DMS79 treated with DMSO at 0.1 percent for 48 hours (cell line): ENCODE measurements at places on chromosomes 5 and 9.

DNA sequence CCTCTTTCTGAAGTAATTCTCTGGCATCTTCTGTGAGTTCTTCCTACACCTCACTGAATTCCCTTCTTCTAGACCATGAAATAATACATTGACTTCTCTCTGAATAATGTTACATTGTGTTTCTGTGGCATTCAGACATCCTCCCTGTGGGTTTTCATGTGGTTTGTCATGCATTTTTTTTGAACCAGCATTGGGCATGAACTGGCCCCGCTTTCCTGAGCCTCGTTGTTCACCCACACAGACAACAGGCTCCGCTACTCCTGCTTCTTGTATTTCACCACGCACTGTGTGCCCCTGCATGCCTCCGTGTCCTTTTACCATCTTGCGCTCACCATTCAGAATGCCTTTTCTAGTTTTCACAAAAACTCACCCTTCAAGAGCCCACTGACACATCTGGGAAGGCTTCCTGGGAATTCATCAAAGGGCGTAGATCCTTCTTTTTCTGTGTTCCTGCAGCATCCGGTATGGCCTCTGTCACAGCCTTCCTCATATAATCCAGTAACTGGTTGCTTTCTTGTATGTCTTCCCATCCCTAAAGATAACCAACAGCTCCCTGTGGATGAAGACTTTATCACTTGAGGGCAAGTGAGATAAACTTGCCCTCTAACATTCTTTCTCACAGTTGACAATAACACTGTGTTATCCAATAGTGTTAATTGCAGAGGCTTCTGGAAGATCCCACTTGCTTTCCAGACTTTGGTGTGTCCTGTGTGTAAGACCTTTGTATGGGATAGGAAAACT lies 51.5 kb upstream of the ADAMTSL1 start:
- no peak for DNase-seq

GRCh38 chr9:133958756-133959155 lies 33.4 kb downstream of the VAV2 start:
- DNase-seq, result no peak

- no peak for DNase-seq
Observed at GRCh38 chr5:168407211-168407610, 79.1 kb upstream of the RARS1 start.

GRCh38 chr5:55143624-55144023 lies 16.3 kb upstream of the GPX8 start:
- no peak for DNase-seq

DNA sequence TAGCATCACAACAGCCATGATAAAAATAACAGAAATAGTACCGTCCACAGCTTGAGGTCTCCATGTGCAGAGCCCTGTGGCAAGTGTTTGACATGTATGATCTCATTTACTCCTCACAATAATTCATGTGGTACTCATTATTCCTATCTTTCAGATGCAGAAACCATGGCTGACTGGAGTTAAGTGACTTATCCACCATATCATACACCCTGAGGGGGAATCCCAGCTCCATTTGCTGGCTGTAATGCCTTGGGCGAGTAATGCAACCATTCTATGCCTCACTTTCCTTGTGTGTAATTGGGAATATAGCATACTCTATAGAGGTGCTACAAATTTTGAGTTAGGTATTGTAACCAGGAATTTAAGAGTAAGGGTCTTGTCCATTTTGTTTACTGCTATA lies 347.0 kb upstream of the CLINT1 start:
- DNase-seq, result no peak

DNA sequence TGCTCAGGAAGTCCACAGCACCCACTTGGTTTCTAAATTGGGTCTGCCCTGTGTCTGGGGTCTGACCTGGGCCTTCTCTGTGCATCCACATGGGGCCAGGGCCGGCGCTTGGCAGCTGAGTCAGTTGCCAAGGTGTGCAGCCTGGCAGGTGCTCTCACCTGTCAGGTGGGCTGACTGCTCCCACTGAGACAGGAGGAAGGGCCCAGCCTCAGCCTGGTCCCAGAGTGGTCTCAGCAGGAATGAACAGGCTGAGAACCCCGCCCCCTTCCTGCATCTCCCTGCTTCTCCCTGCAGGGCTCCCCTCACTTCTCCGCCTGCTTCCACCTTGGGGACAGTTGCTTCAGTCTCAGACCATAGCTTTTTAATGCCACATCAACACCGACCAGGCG lies 60.5 kb downstream of the BARX1 start:
- no peak for DNase-seq

DNA sequence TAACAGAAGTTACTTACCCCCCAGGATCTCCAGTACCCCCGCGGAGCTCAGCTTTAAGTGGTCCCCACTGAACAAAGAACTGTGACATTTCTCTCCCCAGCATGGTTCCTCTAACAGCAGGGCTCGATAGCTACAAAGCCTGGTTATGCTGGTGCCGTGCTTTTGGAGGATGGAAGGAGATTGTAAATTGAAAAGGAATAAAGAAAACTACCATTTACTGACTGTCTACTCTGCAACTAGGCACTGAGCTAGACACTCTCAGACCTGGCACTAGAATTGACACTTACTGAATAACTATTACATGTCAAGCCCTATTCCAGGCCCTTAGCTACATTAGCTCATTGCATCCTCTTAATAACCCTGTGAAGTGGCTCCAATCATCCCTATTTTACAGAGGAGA lies 145.3 kb downstream of the TTLL11 start:
- DNase-seq, result peak; percentile 97
